Foreskin fibroblast (primary cell): ENCODE measurements at places on chromosomes 5 and 9.

- DNase-seq: no peak
Observed at GRCh38 chr9:4486176-4486575, 4.1 kb upstream of the SLC1A1 start.

- DNase-seq: no peak
Observed at GRCh38 chr5:150313501-150313900, 10.8 kb upstream of the ARSI start.

- no peak for DNase-seq
Observed at GRCh38 chr5:128962211-128962610, 3.1 kb upstream of the SLC27A6 start.

DNA sequence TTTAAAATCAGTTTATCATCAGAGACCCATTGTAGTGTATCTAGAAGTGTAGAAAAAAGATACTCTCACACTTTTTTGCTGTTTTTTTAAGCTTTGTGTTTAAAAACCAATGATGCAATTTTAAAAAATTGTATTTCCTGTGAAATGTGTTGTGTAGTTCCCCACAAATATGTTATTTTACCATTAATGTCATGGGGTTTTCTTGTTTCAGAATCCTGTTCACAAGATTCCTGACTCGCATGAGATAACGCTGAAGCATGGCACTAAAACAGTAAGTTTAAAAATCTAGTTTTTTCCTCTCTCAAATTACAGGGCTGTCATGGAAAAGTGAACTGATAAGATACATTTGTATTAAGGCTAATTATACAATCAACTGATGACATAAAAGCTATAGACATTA is 58.6 kb downstream of the WDR70 start:
- DNase-seq: no peak

DNA sequence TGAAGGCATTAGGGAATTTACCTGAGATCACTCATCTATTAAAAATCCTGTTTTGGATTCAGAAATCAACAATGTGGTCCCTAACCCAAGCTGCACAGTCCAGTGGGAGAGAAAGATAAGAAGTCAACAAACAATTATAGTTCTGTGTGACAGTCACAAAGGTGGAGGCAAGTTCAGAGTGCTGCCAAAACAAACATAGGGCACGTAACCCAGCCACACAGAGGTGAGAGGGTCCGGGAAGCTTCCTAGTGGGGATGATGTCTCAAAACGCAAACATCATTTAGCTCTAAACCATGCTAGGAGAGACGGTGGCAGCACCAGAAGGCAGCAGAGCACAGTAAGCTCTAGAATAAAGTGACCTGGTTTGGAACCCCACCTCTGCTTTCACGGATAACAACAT is 158.9 kb downstream of the MAPKAP1 start:
- no peak for DNase-seq

GRCh38 chr9:105438141-105438806 is 9.6 kb upstream of the FSD1L start:
- DNase-seq: peak; percentile 71

DNA sequence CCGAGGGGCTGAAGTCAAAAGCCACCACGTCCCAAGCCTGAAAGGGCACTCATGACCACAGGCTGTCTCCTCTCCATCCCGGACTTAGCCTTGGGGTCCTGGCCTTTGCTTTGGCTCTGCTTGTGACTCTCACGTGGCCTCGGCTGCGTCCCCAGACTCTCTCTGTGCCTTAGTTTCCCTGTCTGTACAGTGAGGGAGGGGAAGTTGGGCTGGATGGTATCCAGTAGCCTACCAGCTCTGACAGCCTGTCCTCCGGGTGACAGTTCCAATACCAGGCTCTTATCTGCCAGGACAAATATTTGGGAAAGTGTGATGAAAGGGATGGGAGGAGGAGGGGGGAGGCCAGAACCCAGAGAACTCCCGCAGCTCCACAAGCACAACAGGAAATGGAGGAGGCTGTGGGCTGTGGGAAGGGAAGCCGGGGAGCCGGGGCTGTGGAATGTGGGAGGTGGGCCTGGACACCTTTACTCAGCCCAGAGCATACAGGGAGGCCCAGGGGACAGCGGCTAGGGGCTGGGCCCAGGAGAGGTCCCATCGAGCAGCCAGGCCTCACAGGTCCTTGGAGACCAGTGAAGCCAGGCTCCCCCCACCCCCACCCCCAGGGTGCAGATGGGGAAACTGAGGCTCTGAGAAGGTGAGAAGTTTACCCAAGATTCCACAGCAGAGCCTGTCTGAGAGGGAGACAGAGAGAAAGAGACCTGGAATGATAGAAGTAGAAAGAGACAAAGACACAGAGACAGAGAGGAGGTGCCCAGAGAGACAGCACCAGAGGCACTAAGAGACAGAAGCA is 18.3 kb downstream of the PDGFRB start:
- DNase-seq: no peak

- DNase-seq: no peak
Observed at GRCh38 chr5:68551436-68551835, 335.9 kb downstream of the PIK3R1 start.

DNA sequence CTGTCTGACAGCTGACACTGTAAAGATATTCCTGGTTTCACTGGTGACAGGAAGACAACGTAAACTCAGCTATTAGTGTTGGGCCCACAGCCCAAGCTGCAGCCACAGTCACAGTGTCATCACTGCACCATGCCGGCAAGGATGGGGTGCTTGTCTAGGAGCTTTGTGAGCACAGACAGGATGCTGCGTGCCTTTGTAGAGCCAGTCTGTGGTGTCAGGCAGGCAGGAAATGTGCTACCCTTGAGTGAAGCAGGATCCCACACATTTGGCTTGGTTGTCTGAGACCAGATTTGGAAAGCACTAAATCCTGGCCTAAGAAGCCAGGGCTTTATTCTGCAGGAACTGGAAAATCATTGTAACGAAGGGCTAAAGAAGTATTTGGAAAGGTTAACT is 121.6 kb upstream of the ADAMTS16 start:
- no peak for DNase-seq

DNA sequence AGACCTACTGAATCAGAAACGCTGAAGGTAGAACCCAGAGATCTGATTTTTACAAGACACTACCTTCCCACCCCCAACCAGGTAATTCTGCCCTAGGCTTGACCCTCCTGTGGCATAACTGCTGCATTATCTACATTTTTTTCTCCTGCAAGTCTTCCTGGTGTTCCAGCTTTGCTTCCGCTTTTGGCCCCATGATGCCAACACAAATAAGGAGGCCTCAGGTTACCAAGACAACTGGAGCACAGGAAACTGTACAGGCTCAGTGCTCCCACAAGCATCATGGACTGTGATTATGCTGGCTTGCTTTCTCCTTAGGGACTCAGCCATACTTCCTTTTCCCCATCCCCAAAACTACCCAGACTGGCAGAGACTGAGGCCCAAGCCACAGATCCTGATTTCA is 6.6 kb upstream of the MSMP start:
- DNase-seq: peak; percentile 41

- no peak for DNase-seq
Observed at GRCh38 chr5:59698207-59699178, 195.0 kb downstream of the PDE4D start.

GRCh38 chr5:132677682-132678400 is 4.1 kb downstream of the IL4 start:
- no peak for DNase-seq

GRCh38 chr9:19122490-19123042 is 4.7 kb downstream of the PLIN2 start:
- no peak for DNase-seq

DNA sequence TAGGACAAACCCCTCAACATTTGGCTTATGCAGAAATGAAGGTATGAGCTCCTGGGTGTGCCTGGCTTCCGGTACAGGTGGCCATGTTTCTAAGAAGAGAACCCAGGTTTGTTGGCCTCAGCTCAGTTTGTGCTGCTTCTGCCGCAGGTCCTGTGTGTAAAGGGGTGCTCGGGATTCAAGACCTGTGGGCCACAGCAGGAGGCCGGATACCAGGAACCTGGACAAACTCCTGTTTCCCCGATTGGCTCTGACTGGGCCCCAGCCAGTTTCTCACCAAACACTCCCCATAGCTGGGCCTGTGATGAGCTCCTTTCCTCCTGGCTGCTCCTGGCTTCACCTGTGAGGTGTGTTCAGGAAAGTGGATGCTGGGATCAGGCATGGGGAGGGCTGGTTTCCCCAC is 271.2 kb upstream of the IRX2 start:
- no peak for DNase-seq

DNA sequence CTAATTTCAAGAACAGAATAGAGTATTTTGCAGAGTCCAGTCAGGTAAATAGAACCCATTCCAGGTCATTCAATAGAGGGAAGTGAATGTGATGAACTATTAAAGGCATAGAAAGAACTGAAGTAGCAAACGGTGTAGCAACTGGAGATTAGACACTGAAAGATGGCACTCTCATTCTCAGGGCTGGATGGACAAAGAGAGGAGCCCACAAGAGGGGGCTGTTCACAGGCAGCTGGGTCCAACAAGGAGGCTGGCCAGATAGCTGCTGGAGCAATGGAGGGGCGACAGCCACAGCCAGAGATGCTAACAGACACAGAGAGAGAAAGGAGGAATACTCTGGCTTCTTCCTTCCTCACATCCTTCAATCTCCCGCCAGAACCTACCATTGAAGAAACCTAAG is 93.1 kb upstream of the SMARCA2 start:
- no peak for DNase-seq

DNA sequence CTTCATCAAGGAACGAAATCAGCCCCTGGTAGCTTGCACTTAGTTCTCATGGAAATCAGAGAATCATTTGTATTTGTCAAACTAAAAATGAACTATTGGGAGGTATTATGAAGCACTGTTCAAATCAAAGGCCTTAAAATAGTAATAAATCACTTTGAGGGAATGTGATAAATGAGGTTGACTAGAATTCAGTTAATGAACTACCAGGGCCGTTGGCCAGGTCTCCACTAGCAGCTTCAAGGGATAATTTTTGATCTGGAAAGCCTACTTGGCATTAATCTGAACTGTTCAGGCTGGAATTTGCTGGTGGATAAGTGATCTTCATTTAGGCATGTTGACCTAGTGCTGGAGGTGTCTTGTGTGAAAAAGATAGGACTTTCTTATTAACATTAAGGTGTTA is 76.4 kb upstream of the GPR151 start:
- no peak for DNase-seq

- no peak for DNase-seq
Observed at GRCh38 chr5:156414391-156414790, 87.4 kb downstream of the SGCD start.

DNA sequence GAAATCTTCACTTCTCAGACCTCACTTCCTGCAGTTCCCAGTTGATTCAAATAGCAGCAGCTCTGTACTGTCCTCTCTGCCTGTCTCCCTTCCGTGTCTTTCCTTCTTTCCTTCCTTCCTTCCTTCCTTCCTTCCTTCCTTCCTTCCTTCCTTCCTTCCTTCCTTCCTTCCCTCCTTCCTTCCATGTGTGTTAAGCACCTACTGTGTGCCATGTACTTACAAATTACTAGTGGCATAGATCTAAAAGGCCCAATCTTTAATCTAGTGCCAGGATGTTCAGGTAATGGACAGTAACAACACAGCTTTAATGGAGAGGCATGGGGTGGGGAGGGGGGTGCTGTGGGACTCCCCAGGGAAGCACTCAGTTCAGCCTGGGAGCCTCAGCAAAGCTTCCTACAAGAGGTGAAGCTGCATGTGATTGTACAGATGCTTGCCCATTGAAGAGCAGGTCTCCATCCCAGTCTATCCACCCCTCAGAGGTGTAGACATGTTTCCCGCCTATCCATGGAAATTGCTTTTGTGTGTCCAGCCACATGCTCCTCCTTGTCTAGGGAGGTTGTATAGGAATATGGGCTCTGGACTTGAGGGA is 106.0 kb downstream of the RGS3 start:
- no peak for DNase-seq

GRCh38 chr5:107063511-107063910 is 607.2 kb downstream of the EFNA5 start:
- DNase-seq: peak; percentile 65

DNA sequence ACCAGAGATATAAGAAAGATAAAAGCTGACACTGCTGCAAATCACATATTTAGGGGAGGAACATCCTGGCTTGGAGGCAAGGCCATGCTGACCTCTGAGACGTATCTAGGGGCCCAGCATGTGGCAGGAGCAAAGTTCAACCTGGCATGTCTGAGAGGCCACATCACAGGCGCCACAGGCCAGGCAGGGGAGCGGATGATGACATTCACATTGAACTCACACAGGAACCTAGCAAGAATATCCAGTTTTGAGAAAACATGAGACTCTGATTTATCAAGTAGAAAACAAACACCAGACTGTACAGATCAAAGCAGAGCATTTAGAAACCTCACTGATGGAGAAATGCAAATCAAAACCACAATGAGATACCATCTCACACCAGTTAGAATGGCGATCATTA is 64.2 kb upstream of the STK32A start:
- DNase-seq: no peak

- DNase-seq: peak; percentile 24
Observed at GRCh38 chr5:128174951-128175350, 91.4 kb downstream of the SLC12A2 start.

DNA sequence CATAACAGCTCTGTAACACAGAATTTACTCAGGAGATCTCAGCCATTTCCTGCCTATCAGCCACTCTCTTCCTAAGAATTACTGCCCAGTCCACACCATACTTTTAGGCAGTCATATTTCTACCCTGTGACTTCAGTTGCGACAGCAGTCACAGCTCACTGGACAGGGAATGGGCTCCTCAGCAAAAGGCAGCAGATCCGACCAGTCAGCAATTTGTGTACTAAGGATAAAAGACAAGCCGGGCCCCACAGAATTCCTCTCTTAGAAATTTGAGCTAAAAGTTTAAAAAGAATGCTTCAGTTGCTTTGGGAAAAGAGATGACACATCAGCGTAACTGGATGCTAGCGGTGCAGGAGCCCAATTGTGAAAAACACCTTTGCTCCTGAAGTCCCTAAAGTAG is 172.1 kb downstream of the ENC1 start:
- DNase-seq: no peak

DNA sequence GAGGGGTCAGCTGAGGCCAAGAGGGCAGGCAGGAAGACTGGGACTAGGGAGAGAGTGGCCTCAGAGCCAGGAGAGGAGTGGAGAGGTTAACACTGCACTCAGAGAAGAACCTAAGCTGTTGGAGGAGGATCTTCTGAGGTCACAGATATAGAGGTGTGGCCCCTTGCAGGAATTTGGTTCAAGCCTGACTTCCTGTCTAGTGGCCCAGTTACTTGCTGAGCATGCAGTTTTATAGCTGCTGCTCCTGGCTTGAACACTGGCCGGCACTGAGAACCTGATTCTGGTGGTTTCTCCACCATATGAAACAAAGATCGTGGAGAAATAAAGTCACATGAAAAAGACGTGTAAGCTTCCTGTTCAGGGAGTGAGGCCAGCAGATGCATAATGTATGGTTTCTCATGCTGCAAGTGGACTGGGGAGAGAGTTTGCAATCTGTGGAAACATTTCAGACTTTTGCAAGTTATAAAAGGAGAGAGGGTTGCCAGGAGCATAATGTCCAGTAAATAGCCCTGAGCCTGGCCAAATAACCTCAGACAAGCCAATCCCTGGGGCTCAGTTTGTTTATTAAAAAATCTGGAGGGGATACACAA is 82.6 kb downstream of the GALNT10 start:
- DNase-seq: no peak
